ENCODE measurements at places on chromosomes 6 and 20. TPM values are rescaled to one million over a fixed set of nuclear protein-coding genes. Genes with fewer than 3 reads are reported as not detected.

DNA sequence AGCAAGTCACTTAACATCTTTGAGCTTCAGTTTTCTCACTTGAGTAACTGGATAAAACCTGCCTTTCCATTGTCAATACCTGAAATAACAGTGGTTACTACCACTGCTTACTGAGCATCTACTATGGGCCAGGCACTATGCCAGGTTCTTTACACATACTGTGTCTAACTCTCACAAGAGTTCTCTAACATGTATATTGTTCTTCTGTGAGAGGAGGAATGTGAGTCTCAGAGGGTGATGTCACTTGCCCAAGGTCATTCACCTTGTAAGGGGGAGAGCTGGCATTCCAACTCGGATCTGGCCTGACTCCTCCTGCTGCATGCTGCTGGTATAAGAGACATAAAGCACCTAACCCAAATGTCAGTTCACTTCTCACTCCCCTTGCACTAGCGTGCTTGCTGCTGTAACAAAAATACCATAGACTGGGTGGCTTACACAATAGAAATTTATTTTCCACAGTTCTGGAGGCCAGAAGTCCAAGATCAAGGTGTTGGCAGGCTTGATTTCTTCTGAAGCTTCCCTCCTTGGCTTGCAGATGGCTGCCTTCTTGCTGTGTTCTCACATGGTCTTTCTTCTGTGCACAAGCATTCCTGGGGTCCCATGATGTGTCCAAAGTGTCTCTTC, 21.9 kb upstream of the SGK2 start:
- DNase-seq: no peak

DNA sequence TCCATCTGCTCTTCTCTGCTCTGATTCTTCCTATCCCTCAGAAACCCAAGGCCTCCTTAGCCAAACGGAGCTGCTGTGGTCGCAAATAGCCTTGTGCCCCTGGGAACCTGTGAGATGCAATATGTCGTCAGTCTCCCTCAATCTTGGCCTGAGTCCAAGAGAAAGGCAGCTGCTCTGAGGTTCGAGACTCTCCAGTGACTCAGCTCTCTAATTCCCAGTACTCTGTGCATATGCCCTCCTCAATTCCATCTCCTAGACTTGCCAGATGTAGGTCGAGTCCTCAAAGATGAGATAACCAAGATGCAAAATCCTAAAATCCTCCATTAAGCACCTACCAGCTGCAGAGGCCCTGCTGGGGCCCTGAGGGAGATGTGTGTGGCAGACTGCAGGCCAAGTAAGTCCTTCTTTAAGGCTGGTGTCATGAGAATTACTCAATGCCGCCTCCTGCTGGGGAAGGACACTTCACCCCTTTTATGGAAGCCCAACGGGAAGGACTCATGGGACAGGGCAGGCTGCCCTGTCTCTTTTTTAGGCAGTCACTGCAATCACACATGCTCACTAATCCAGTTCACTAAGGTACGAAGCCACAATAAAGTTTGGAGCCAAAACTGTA, 28.5 kb downstream of the C6orf15 start:
- peak; percentile 41 for DNase-seq

GRCh38 chr20:29790510-29790909, 1467.0 kb upstream of the DEFB115 start:
- DNase-seq: no peak

DNA sequence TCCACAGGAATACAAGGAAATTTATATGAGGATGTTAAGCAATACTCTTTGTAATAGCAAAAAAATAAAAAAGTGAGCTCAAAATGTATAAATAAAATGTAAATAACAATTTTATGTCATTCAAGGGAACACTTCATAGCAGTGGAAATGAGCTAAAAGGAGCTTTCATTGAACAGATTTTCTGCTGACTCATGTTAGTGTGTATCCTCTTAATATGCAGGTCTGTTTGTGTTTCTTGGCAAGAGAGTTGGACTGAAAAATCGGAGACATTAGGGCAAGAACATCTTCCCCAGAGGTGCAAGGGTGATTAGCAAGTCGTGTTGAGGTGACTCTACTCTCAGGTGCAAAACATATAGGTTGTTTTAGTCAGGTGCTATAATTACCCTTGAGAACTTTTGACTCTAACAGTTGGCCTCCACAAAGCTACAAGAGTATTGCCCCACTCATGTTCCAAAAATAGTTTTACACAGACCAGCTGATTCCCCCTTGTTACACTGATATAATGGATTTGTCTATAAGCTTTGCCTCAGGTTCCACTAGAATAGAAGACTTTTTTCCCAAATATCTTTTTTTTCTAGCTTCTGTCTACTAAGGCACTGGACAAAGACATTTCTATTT, 702.9 kb downstream of the TENT5A start:
- no peak for DNase-seq

DNA sequence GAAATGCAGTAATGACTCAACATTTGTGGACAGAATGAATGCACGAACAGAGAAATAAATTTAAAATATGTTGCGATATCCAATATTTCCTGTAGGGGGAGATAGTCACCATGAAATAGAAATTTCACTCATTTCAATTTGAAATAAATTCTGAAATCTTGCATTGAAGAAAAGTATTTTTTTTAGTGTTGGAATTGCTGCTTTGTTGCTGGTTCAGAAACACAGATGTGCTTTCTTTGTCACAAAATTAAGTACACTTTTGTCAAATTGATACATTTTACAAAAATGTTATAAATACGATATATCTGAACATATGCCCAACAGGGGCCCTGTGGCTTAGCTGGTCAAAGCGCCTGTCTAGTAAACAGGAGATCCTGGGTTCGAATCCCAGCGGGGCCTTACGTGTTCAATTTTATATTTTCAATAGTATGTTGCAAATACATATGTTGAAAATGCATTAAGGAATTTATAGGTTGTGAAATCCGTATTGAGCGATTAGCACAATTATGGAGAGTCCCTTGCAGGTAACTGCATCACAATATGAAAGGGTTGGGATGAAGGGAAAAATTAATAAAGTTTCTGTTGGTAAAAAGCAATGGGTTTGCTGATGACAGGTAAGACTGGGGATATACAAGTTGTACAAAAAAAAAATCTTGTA, 85.4 kb upstream of the PRSS16 start:
- DNase-seq: no peak

GRCh38 chr6:33616913-33617312, 4.2 kb upstream of the ITPR3 start:
- no peak for DNase-seq

The KHDRBS2 gene
- total RNA-seq: not detected

DNA sequence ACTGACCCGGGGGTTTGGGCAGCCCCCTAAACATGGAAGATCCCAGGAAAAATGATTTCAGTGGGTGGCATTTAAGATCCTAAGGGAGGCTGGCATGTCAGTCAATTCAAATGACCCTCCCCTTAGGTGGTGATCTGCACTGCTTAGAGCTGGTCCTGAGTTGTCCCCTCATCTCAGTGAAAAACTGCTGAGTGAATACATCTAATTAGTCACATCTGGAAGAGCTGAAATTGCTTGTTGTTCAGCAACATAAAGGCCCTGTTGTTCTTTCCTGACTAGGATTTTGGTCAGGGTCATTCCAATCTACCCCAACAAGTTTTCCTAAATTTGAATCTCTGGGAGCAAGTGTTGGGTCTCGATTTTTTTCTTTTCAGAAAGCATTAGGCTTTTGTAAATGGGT, 126.4 kb downstream of the LCA5 start:
- DNase-seq: no peak

DNA sequence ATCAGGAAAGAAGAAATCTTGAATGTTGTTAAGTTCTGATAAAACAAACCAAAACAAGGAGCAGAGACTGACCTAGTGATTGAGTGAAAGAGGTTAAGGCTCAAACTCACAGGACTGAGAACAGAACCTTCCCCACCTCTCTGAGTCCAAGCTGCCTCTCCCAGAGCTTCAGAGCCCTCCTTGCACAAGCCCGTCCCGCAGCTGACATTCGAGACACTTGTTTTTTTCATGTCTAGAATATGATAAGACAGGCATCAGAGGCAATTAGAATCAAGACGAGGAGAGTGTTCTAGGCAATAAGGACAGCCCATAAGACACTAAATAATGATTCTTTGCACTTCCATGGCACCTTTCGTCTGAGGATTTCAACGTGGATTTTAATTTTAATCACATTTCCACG, 140.6 kb downstream of the PXDC1 start:
- DNase-seq: no peak
